Placental epithelial cell (primary cell): ENCODE measurements at places on chromosomes 13 and 19. TPM values are rescaled to one million over a fixed set of nuclear protein-coding genes. Genes with fewer than 3 reads are reported as not detected.

The SPACA6 gene
- 5.5 and 21.2 TPM in 2 replicates for total RNA-seq

The ZNF223 gene
- 7.5 and 7.9 TPM in 2 replicates for total RNA-seq

The KLK3 gene
- total RNA-seq, result not detected in 2 replicates

The SOX1 gene
- not detected in 2 replicates for total RNA-seq

The PPP6R1 gene
- total RNA-seq, result 32.2 and 54.1 TPM in 2 replicates

The ZNF626 gene
- 18.1 and 21.9 TPM in 2 replicates for total RNA-seq

The ZNF529 gene
- 9.4 and 12.4 TPM in 2 replicates for total RNA-seq

The CDX2 gene
- not detected in 2 replicates for total RNA-seq

The HIF3A gene
- 22.1 and 116 TPM in 2 replicates for total RNA-seq

The ZNF44 gene
- 8.0 and 16.9 TPM in 2 replicates for total RNA-seq

The CCNA1 gene
- total RNA-seq, result not detected in 2 replicates

The SLC1A6 gene
- 16.4 and 82.8 TPM in 2 replicates for total RNA-seq

The GFY gene
- not detected in 2 replicates for total RNA-seq

The IFNL1 gene
- total RNA-seq, result not detected in 2 replicates

The PLIN4 gene
- not detected in 2 replicates for total RNA-seq

The CEACAM20 gene
- not detected in 2 replicates for total RNA-seq

The ARHGEF1 gene
- 46.7 and 53.2 TPM in 2 replicates for total RNA-seq

The NCAN gene
- under 0.01 TPM in 1 of 2 replicates, not detected in the other for total RNA-seq

The GNG7 gene
- total RNA-seq, result 0.11 and 0.39 TPM in 2 replicates

The ZNF582 gene
- total RNA-seq, result 3.3 and 3.9 TPM in 2 replicates

The LILRB5 gene
- total RNA-seq, result not detected in 2 replicates

The ZNF579 gene
- total RNA-seq, result 7.1 and 7.6 TPM in 2 replicates

The S1PR5 gene
- total RNA-seq, result 0.39 TPM in 1 of 2 replicates, not detected in the other

The WDR88 gene
- not detected in 2 replicates for total RNA-seq

The VWA8 gene
- 15.7 and 16.8 TPM in 2 replicates for total RNA-seq

The ACP7 gene
- 0.22 and 0.39 TPM in 2 replicates for total RNA-seq

The FRY gene
- total RNA-seq, result 0.11 and 0.39 TPM in 2 replicates

The CCDC8 gene
- total RNA-seq, result 13.7 and 28.7 TPM in 2 replicates

The TTC9B gene
- total RNA-seq, result under 0.01 TPM in 1 of 2 replicates, not detected in the other

The PRPF31 gene
- 45.9 and 57.4 TPM in 2 replicates for total RNA-seq

The BST2 gene
- 0.39 TPM in 1 of 2 replicates, not detected in the other for total RNA-seq

The CEACAM4 gene
- total RNA-seq, result not detected in 2 replicates

The DLL3 gene
- under 0.01 TPM in 1 of 2 replicates, not detected in the other for total RNA-seq

The ZNF555 gene
- 7.5 and 10.1 TPM in 2 replicates for total RNA-seq

The ACTMAP gene
- total RNA-seq, result 0.79 and 1.7 TPM in 2 replicates

The HCN2 gene
- total RNA-seq, result 0.33 and 0.39 TPM in 2 replicates

The TEX101 gene
- total RNA-seq, result not detected in 2 replicates

The ADGRL1 gene
- total RNA-seq, result 4.0 and 7.5 TPM in 2 replicates

The SMIM17 gene
- not detected in 2 replicates for total RNA-seq

The CAPN12 gene
- total RNA-seq, result 3.0 and 4.3 TPM in 2 replicates

The CELF5 gene
- not detected in 2 replicates for total RNA-seq

The IRGC gene
- not detected in 2 replicates for total RNA-seq

The FCAR gene
- total RNA-seq, result not detected in 2 replicates

The S1PR4 gene
- total RNA-seq, result 0.11 and 0.39 TPM in 2 replicates

The OCEL1 gene
- total RNA-seq, result 5.4 and 7.1 TPM in 2 replicates

The LYL1 gene
- 3.1 and 3.5 TPM in 2 replicates for total RNA-seq

The SIGLEC12 gene
- not detected in 2 replicates for total RNA-seq

The COX7A1 gene
- 4.9 and 53.8 TPM in 2 replicates for total RNA-seq

The GAPDHS gene
- total RNA-seq, result not detected in 2 replicates

The ZNF229 gene
- total RNA-seq, result 14.7 and 18.8 TPM in 2 replicates

The ZNF836 gene
- 8.8 and 27.9 TPM in 2 replicates for total RNA-seq

The OR7G1 gene
- total RNA-seq, result not detected in 2 replicates
